ENCODE measurements at places on chromosomes 2 and 18.
A peak's percentile ranks its signal among the peaks of the same experiment; 100 is the strongest.

DNA sequence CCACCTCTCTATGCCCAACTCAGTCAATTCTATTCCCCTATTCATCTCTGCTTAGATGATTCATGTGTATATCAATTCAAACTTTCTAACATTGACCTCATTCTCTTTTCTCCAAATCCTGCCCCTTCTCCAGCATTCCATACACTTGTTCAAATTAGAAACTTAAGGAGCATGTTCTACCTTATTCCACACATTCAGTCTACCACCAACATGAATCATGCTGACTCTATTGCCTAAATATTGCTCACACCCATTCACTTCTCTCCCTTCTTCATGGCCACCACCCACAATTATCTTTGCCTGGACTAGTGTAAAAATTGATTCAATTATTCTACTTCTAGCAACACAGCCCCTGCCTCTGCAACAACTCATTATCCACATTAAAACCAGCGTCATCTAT lies 147.5 kb downstream of the VWC2L start:
- DNase-seq, result no peak

- DNase-seq, result peak; percentile 7
Observed at GRCh38 chr2:176002688-176003210, 682 bp upstream of the LNPK start.

- no peak for DNase-seq
Observed at GRCh38 chr18:77031662-77032061, 100.9 kb downstream of the MBP start.

DNA sequence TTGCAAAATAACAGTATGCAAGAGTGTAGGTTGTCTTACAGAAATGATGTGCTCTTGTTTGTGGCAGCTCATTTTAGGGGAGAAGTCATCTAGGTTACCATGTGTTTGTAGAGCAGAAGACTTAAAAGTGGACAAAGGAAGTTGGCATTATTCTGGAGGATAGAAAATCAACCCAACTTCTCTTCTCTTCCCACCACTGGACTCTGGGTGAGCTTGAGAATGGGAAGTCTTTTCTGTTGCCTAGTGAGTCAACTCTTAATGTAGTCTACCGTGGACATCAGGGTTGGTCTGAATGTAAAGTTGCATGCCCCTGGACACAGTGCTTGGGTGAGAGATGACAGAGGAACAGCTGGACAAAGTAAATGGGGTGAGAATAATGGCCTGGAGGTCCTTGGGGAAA lies 98.3 kb downstream of the FMNL2 start:
- no peak for DNase-seq

- no peak for DNase-seq
Observed at GRCh38 chr2:74617122-74617521, 31.0 kb downstream of the M1AP start.

DNA sequence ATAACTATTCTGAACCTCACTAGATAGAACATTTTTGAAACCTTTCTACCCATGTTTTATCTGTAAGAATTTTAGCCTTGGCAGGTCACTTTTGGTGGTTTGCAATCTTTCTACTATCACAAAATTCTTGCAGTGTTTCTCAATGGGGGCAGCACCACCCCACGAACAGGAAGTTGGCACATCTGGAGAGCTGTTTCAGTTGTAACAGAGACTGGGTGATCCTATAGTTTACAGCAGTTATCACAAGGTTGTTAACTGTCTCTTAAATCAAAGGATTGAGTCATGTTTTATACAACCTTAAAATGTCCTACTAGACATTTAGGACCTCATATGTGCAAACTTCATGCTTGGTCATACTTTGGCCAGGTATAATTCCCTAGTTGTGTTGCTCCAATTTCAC lies 829.2 kb downstream of the ERBB4 start:
- DNase-seq, result no peak

DNA sequence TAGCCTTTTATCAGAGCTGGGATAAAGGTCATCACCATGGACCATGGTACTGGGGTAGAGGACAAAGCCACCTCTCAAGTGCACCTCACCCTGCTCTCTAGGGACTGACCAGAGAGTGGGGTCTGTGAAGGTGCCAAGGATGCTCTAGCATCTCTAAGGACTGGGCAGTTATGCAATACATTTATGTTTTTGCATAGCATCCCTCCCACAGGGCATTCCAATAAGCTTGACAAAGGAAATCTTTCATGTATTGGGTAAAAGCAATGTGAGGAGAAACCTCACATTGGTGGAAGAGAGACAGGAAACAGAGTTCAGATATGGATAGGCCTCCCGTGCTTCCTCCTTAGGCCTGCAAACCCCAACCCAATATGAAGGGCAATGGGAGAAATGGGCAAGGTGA lies 31.6 kb downstream of the STK39 start:
- DNase-seq, result no peak

DNA sequence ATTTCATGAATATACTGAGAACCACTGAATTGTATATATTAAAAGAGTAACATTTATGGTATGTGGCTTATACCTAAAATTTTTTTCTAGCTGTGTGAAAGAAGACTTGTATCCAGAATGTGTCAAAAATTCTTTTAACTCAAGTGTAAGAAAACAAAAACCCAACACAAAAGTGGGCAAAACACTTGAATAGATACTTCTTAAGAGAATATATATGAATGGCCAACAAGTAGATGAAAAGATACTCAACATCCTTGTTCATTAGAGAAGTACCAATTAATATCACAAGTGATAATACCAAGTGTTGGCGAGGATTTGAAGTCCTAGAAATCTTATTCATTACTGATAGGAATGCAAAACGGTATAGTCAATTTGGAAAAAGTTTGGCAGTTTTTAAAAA lies 107.2 kb upstream of the MYO3B start:
- DNase-seq, result no peak

GRCh38 chr18:8427339-8427738 lies 181.9 kb upstream of the RAB12 start:
- no peak for DNase-seq

DNA sequence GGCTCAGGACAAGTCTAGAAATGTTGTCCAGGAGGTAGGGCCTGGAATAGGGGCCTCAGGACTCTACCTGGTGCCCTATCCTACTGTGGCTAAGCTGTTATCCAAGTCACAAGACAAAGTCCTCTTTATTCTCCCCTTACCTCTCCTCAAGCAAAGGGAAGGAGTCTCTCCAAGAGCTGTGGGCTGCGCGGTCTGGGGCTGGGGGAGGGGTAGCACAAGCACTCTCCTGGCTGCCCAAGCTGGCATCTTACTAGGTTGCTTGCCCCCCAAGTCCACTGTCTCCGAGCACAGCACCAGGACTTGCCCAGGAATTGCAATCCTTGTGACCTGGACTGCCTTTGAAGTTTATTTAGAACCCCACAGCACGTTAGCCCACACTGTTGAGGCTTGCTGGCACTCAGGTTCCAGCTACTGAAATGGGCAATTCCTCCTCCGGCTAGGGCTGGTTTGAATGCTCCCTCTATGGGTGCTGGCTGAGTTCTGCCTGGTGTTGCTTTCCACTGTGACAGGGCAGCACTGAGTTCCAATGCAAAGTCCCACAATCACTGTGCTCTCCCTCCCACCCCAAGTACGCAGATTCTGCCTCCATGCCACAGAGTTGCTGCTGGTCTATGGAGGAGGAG lies 18.5 kb downstream of the DHRS9 start:
- no peak for DNase-seq

- DNase-seq, result no peak
Observed at GRCh38 chr18:75204732-75205513, 4.0 kb downstream of the PTGR3 start.

- DNase-seq, result no peak
Observed at GRCh38 chr2:119086327-119086726, 72.2 kb downstream of the C1QL2 start.

DNA sequence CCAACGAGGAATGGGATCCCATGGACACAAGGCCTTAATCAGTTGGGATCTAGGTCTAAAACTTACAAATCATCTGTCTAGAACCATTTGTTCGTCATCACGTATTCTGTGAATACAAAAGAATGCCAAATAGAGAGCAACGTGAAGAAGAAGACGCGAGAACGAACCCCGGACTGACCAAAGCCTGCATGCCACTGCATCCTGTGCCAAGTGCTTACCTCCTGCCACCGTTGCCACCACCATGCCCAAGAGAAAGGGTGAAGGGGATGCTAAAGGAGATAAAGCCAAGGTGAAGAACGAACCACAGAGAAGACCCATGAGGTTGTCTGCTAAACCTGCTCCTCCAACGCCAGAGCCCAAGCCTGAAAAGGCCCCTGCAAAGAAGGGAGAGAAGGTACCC lies 30.2 kb downstream of the ITSN2 start:
- no peak for DNase-seq

DNA sequence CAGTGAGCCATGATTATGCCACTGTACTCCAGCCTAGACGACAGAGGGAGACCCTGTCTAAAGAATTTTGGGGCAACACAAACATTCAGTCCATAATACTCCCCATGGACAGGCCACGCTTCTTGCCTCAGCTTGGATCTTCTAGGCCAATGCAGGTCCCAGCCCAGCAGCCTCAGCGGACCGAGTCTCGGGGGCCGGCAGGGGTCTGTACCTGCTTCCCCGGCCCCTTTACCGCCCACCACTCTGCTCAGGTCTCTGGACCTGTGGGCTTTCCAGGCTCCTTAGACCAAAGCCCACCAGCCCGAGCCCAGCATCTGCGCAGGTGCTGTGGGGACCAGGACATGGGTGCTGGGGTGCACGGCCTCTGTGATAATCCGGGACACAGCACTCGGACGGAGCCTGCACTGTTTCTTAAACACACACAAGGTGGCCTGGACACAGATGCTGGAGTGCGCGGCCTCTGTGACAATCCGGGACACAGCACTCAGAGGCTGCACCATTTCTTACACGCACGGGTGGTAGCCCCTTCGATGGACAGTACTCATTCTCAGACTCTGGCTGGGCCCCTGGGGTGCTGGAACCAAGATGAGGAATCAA lies 62.1 kb upstream of the GPC1 start:
- DNase-seq, result no peak

- DNase-seq, result no peak
Observed at GRCh38 chr2:128765811-128766210, 447.1 kb upstream of the HS6ST1 start.

GRCh38 chr2:15363142-15363541 lies 198.0 kb downstream of the NBAS start:
- no peak for DNase-seq

- no peak for DNase-seq
Observed at GRCh38 chr2:232273903-232274643, 104.5 kb upstream of the ALPP start.

- no peak for DNase-seq
Observed at GRCh38 chr18:58284699-58285448, 240.8 kb downstream of the NEDD4L start.

- DNase-seq, result no peak
Observed at GRCh38 chr2:231955758-231956472, 5.6 kb upstream of the DIS3L2 start.

Measured in H4 (cell line).